ENCODE measurements at places on chromosomes 3 and 15.

- H3K4me1 ChIP-seq: no peaks in the 10 kb centered on the region
- H3K27ac ChIP-seq: no peak overlapping the region
- H3K27me3 ChIP-seq: no peaks in the 10 kb centered on the region
- H3K36me3 ChIP-seq: peaks cover 71% of the 10 kb centered on the region
- no peak for DNase-seq
These were observed 24.3 kb upstream of the KPNA1 start for GRCh38 chr3:122538956-122539490.

GRCh38 chr3:37126856-37127255, 47.5 kb downstream of the LRRFIP2 start:
- no peak for DNase-seq
- H3K27ac ChIP-seq: no peak overlapping the region
- H3K4me3 ChIP-seq: no peak overlapping the region
- no peaks in the 10 kb centered on the region for H3K36me3 ChIP-seq
- no peaks in the 10 kb centered on the region for H3K4me1 ChIP-seq

DNA sequence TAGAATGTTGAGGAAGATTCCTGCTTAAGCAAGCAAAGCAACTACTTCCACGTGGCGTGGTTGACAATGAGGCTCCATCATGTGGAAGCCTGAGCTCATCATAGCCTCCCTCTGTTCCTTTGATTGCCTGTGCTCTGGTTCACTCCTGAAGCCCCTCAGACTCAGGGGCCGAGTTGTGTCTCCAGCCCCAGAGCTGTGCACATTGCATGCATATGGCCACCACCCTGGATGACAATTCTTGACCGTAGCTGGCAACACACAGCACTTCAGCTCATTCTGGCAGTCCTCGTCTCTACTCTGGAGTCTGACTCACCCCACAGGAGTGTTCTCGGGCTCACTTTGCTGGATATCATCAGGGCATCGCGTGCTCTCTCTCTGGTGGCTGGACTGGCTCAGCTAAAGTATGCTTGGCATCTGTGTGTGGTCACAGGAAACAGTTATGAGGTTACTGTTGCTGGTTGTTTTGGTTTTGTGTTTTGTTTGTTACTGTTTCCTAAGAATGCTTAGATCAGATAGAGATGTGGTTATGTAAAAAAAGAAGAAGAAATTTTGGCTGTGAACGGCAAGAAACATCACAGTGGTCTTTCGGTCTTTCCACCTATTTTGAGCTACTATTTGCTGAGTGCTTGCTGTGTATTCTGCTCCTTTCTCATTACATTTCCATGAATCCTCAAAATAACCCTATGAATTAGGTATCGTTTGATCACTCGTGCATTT, 41.6 kb upstream of the MRPS22 start:
- peaks cover 4% of the 10 kb centered on the region for H3K27me3 ChIP-seq
- no peaks in the 10 kb centered on the region for H3K4me1 ChIP-seq
- no peak overlapping the region for H3K4me3 ChIP-seq
- H3K27ac ChIP-seq: no peak overlapping the region
- H3K36me3 ChIP-seq: no peaks in the 10 kb centered on the region

DNA sequence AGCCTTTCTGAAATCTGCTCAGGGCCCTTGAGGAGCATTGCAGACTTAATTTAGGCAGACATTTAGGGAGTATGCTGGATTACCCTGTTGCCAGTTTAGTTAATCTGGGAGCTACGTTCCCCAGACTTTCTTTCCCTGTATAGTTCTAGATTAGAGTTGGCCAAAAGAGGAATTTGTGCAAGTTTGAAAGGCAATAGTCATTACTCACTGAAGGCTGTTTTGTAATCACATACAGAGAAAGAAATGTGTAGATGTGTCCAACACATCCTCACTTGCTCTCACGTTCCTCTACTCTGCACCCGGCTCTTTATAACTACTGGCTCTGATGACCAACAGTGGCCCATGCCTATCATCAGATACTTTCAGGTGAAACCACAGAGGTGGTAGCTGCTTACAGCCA, 24.2 kb downstream of the MASP1 start:
- no peak overlapping the region for H3K4me3 ChIP-seq
- H3K27me3 ChIP-seq: peaks cover 9% of the 10 kb centered on the region
- no peak overlapping the region for H3K27ac ChIP-seq
- no peak for DNase-seq
- no peaks in the 10 kb centered on the region for H3K4me1 ChIP-seq

DNA sequence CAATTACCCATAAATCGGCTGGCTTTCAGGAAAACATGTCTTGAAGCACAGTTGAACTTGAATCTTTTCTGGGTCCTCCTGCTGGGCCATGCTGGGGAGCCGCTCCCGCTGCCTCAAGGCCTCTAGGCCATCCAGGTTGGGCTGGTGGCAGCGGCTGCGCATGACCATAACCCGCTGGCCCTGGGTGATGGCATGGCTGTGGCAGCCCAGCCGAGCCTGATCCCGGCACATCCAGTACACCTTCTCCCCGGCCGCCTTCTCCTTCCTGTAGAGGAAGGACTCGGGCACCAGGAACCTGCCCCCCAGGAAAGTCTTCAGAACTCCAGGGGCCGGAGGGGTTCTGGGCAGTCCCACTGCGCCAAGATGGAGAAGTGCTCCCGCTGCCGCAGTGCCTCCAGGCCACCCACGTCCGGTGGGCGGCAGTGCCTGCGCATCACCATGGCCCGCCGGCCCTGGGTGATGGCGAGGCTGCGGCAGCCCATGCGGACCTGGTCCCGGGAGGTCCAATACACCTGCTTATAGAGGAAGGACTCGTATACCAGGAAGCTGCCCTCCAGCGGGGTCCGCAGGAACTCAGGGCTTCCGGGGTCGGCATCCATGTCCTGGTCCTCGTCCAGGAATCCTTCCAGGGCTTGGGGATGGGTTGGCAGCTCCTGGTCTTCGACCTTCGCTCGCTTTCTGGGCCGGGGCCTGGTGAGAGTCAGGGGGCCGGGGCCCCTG, 84.3 kb upstream of the FXR1 start:
- H3K36me3 ChIP-seq: no peaks in the 10 kb centered on the region
- no peak overlapping the region for H3K4me3 ChIP-seq
- no peak for DNase-seq

DNA sequence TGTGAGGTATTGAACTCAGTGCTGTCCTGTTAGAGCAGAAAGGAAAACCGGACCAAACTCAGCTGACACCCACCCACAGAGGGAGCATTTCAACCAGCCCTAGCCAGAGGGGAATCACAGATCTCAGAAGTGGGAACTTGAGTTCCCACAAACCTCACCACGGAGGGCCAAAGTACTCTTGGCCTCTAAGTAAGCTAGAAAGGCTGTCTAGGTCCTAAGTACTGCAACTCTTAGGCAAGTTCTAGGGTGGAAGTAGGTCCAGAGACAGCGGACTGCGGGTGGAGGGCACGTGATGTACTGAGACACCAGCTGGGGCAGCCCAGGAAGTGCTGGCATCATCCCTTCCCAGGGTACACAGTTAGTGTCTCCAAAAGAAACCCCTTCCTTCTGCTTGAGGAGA, 34.1 kb downstream of the EOMES start:
- DNase-seq: no peak
- H3K27ac ChIP-seq: no peak overlapping the region
- no peaks in the 10 kb centered on the region for H3K36me3 ChIP-seq
- no peaks in the 10 kb centered on the region for H3K4me1 ChIP-seq
- no peak overlapping the region for H3K4me3 ChIP-seq
- H3K27me3 ChIP-seq: no peaks in the 10 kb centered on the region

DNA sequence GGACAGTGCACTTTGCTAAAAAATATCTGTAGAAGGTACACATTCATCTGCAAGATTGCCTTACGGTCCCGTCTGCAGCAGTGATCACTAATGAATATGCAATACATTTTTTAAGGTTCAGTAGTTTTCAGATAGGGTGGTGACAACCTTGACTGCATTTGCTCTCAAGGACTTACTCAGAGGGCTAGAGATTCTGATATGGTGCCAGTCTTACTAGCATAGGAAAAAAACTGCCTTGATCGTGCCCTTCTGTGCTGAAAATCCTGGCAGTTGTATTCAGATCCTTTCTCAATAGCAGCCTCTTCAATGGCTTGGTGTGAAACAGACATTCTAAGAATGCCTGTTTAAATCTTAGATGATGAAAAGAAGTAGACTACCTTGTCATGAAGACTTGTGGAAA, 411.9 kb upstream of the CCDC54 start:
- no peak overlapping the region for H3K4me3 ChIP-seq
- H3K36me3 ChIP-seq: no peaks in the 10 kb centered on the region
- H3K27me3 ChIP-seq: no peaks in the 10 kb centered on the region
- no peaks in the 10 kb centered on the region for H3K4me1 ChIP-seq

GRCh38 chr3:46668591-46668990, 24.9 kb downstream of the ALS2CL start:
- DNase-seq: no peak
- H3K4me3 ChIP-seq: no peak overlapping the region
- H3K27me3 ChIP-seq: no peaks in the 10 kb centered on the region
- H3K27ac ChIP-seq: no peak overlapping the region
- no peaks in the 10 kb centered on the region for H3K36me3 ChIP-seq
- H3K4me1 ChIP-seq: no peaks in the 10 kb centered on the region

DNA sequence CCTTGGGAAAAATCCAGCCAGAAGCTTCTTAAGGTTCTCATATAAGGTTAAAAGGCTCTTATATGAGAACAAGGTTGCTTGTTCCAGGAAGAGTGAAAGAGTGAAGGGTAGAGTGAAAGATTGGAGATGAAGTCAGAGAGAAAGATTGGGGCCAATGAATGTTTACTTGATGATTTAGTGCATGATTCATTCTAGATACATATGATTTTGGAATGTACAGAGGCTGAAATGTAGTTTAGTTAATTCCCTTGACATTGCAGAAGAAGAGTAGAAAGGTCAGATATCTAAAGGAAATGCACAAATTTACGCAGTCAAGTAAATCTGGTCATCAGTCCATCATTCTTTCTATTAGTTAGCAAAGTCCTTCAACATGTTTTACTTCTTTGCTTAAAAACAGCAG, 619.8 kb upstream of the ZNF717 start:
- no peak overlapping the region for H3K27ac ChIP-seq
- no peak overlapping the region for H3K4me3 ChIP-seq
- no peaks in the 10 kb centered on the region for H3K36me3 ChIP-seq
- H3K27me3 ChIP-seq: no peaks in the 10 kb centered on the region

GRCh38 chr3:110749006-110749405, 322.6 kb upstream of the NECTIN3 start:
- H3K36me3 ChIP-seq: no peaks in the 10 kb centered on the region
- H3K4me3 ChIP-seq: no peak overlapping the region
- DNase-seq: no peak
- no peaks in the 10 kb centered on the region for H3K4me1 ChIP-seq
- H3K27me3 ChIP-seq: no peaks in the 10 kb centered on the region

DNA sequence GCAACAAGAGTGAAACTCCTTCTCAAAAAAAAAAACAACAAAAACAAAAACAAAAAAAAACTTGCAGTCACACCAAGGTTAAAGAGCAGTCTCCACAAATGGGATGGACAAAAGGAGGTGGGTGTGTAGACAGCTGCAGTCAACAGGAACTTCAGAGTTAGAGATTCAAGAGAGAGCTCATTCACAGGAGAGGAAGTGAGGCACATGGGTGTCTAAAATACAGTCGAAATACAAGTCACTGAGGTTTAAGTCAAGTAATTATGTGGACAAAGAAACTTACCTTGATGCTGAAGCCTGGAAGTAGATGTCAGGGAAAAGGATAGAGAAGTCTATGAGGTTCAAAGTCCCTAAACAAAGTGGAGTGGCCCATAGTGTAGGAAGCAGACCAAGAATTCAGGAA, 14.8 kb downstream of the MRPS11 start:
- H3K36me3 ChIP-seq: peaks cover 17% of the 10 kb centered on the region
- no peak overlapping the region for H3K4me3 ChIP-seq
- no peaks in the 10 kb centered on the region for H3K4me1 ChIP-seq
- no peak for DNase-seq

DNA sequence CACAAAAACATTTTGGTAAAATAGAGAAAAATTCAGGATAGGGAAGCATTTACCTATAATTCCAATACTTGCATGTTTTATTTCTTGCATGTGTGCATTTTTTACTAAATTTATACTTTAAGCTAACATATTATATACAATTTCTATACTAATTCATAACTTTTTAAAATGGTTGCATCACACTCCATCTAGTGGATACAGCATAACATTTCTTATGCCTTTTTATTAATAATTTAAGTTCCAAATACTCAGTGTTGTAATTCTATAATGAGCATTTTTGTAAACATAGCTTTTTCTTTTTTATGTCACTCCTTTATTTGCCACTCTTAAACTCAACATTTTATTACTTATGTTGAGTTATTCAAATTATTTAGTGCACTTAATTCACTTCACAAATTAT, 477.7 kb downstream of the ZBBX start:
- H3K36me3 ChIP-seq: no peaks in the 10 kb centered on the region
- no peak for DNase-seq
- H3K27ac ChIP-seq: no peak overlapping the region
- H3K27me3 ChIP-seq: no peaks in the 10 kb centered on the region
- no peaks in the 10 kb centered on the region for H3K4me1 ChIP-seq

DNA sequence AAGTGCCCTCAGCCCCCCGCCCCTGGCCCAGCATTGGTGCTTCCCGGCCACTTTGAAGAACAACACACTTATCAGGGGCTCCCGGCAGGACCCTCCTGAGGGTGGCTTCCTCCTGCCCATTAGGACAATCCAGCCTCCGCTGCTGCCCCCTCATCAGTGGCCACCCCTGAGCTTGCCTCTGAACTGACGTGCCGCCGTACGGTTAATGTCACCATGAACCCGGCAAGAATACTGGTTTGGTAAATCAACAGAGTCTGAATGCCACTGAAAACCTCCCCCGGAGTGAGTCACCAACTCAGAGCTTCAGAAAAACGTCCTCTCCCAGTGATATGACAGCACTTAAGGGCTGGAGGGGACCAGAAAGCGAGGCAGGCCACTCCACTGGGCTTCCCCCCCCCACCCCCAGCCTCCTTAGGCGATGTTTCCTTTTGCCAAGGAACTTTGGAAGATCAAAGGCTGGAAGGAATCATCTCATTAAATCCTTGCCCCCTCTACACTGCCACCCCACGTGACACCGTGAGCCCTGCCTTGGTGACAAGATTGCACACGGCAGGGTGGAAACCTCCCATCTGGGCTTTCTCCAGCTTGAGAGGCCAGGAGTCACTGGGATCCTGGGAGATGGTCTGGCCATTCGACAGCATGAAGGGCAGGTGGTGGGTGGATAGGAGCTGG, 142.1 kb downstream of the NUP210 start:
- H3K27me3 ChIP-seq: no peaks in the 10 kb centered on the region
- H3K36me3 ChIP-seq: no peaks in the 10 kb centered on the region
- no peak overlapping the region for H3K4me3 ChIP-seq
- H3K4me1 ChIP-seq: peaks cover 31% of the 10 kb centered on the region

GRCh38 chr15:25372298-25372697, 66.5 kb downstream of the UBE3A start:
- DNase-seq: no peak
- no peak overlapping the region for H3K27ac ChIP-seq
- H3K36me3 ChIP-seq: peaks cover 79% of the 10 kb centered on the region
- H3K4me1 ChIP-seq: no peaks in the 10 kb centered on the region

DNA sequence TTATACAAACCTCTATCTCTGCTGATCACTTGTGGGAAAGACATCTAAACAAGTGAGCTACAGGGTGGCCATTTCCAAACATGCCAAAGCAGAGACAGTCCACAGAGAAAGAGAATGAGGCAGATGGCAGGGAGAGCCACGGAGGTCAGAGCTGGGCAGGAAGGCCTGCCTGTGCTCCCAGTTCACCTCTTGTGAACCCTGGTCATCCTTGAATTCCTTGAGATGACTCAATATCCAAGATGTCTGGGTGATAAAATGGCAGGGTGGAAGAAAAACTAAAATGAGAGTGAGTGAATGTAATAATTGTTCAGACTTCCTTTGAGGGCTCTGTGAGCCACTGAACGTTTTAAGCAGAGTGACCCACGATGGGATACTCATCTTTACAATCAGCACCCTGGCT, 104.8 kb downstream of the PLCH1 start:
- H3K27me3 ChIP-seq: no peaks in the 10 kb centered on the region
- no peaks in the 10 kb centered on the region for H3K4me1 ChIP-seq
- no peaks in the 10 kb centered on the region for H3K36me3 ChIP-seq
- no peak overlapping the region for H3K27ac ChIP-seq
- H3K4me3 ChIP-seq: no peak overlapping the region
- DNase-seq: no peak

All from DND-41 (cell line).